ENCODE measurements at places on chromosomes 6 and 20. TPM values are rescaled to one million over a fixed set of nuclear protein-coding genes. Genes with fewer than 3 reads are reported as not detected.

GRCh38 chr6:42726485-42727086 lies 4.2 kb upstream of the PRPH2 start:
- peak; percentile 80 for DNase-seq

The TGM3 gene
- total RNA-seq: 0.11 TPM

GRCh38 chr6:23659125-23659524 lies 466.9 kb upstream of the NRSN1 start:
- no peak for DNase-seq

DNA sequence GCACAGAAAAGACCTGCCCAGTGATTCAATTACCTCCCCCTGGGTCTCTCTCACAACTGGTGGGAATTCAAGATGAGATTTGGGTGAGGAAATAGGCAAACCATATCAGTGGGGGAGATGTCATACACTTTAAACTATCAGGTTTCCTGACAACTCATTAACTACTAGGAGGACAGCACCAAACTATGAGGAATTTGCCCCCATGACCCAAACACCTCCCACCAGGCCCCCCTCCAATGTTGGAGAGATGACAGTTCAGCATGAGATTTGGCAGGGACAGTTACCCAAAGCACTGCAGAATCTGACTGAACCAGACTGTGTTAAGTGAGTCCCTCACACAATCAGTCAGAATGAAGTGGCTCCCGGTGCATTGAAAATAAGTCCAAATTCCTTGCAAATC lies 148.0 kb downstream of the TTLL2 start:
- DNase-seq: no peak

GRCh38 chr20:62238569-62239277 lies 402 bp downstream of the OSBPL2 start:
- DNase-seq: no peak

- no peak for DNase-seq
These were observed 5.8 kb upstream of the TBXT start for GRCh38 chr6:166173281-166173951.

GRCh38 chr20:23370873-23371272 lies 8.9 kb downstream of the GZF1 start:
- DNase-seq: no peak

The WDR27 gene
- 14.4 TPM for total RNA-seq

DNA sequence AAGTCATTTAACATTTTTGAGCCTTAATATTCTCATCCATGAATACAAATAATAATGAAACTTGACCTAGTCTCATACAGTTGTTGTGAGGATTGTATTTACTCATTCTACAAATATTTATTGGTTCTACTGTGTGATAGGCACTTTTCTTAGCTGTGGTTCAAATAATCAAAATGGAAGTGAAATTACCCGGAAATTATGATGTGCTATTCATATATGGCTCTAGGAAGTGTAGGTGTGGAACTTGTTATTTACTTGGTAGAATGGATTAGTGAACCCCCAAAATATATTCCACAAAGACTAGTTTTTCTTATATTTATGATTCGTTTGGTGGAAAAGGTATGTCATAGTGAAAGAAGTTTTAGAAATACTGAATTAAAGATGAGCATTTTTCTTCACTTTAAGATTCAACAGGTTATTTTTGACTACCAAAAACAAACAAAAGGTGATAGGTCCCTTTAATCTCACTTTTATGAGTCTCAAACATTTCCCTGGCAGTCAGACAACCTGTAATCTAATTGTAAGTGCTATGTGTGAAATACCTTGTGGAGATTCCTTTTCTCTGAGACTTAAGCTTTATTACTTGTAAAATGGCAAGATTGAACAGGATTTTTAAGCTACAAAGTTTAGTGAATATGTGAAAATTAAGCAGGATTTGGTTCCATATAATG lies 77.8 kb downstream of the STXBP5 start:
- DNase-seq: no peak

- DNase-seq: no peak
These were observed 24.6 kb downstream of the C6orf132 start for GRCh38 chr6:42117843-42118161.

GRCh38 chr6:108945681-108946159 lies 97.5 kb downstream of the ARMC2 start:
- peak; percentile 88 for DNase-seq

DNA sequence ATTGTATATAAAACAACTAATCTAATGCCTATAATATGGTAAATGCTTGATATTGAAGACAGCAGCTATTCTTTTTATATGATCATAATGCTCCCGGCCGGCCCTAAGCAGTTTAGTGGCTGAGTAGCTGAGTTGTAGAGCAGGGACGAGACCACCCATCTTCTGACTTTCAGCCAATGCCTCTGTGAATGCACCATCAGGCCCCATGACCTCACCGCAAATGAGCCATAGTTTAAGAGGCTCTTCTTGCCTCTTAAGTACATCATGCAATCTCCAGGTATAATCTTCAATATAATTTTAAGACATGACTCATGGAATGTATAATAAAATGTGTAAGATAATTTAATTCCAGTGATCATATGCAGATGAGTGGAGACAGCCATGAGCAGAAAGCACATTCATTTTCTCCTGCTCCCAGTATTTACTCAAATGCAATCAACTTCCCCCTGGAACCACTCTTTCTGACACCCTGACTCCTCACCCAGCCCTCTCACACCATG lies 78.9 kb upstream of the SNX9 start:
- no peak for DNase-seq

The BMP7 gene
- total RNA-seq: not detected

DNA sequence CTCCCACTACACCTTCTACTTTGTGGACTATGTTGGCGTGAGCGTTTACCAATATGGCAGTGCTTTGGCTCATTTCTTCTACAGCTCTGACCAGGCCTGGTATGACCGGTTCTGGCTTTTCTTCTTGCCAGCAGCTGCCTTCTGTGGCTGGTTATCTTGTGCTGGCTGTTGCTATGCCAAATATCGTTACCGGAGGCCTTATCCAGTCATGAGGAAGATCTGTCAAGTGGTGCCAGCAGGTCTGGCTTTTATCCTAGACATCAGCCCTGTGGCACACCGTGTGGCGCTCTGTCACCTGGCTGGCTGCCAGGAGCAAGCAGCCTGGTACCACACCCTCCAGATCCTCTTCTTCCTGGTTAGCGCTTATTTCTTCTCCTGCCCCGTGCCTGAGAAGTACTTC lies 16.5 kb upstream of the EFHC1 start:
- DNase-seq: no peak

DNA sequence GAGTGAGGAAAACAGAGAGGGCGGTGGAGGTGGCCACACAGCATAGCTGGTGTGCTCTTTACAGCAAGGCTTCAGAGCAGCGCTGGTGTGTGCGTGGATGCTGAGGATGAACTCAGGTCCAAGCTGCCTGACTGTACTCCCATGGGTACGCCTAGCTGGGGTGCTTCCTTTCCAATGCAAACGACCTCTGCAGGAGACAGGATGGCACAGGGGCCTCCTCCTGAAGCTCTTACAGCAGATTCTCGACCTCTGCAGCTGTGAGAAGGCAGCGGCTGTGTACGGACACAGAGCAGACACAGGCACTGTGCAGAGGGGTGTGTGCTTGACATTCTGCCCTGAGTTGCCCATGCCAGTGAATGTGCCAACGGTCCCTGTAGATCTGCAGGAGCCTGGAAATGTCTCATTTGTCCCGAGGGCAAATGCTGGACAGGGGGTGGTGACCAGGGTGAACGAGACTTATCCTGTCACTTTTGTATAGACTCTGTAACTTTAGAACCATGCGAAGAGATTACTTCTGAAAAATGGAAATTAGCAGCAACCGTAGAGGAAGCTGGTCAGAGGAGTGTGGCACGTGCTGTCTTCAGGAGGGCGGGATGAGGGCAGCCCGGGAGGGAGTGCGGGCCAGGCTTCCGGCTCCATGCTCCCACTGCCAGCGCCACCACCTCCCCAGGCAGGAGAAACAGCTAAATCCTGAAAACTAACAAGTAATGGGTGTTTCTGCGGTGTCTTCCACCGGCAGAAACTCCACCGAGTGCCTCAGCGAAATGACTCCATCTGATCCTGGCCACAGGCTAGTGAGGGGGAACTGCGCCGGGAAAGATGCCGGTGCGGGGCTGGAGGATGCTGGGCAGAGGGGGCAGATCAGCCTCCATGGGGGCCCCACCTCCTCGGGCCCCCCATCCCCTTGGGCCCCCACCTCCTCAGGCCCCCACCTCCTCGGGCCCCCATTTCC lies 120.9 kb upstream of the RPS6KA2 start:
- DNase-seq: no peak

The CAGE1 gene
- not detected for total RNA-seq

The GTPBP2 gene
- total RNA-seq: 34.6 TPM

DNA sequence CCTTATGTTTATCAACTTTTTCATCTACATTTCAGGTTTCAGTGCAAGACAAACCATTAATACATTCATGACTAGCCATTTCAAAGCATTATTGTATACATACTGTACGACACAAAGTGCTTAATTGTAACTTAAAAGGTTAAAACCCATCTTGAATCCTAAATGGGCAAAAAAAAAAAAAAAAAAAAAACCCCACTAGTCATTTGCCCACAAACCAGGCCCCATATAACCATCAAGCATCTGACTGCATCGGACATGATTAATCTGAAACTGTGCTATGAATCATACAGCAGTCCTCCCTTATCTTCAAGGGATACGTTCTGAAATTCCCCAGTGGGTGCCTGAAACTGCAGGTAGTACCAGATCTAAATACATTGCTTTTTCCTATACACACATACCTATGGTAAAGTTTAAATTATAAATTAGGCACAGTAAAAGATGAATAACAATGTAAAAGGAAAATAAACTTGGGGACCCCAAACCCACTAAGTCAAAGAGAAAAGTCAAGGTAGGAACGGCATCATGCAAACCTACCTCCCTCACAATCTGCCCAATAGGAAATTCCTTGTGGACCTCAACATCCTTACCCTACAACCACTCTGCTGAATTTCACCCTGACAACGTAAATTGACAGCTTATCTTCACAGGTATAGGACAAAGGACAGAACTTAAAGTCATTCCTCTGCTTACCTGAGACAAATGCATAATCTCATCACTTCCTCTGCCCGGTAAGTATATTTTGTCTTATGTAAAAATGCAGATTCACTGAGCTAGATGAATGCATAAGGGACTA lies 14.3 kb downstream of the B4GALT5 start:
- DNase-seq: no peak

The HLA-DRB5 gene
- total RNA-seq: 6.5 TPM

- no peak for DNase-seq
These were observed 8.7 kb downstream of the NUDT3 start for GRCh38 chr6:34383656-34384320.

- no peak for DNase-seq
These were observed 223.2 kb downstream of the PRL start for GRCh38 chr6:22073516-22074198.

- no peak for DNase-seq
These were observed 124.6 kb downstream of the SLC23A2 start for GRCh38 chr20:4876731-4877130.

The SEL1L2 gene
- 1.5 TPM for total RNA-seq

The TCF15 gene
- total RNA-seq: 5.1 TPM

GRCh38 chr6:161279677-161280415 lies 6.0 kb upstream of the AGPAT4 start:
- no peak for DNase-seq

The FUT9 gene
- total RNA-seq: not detected

DNA sequence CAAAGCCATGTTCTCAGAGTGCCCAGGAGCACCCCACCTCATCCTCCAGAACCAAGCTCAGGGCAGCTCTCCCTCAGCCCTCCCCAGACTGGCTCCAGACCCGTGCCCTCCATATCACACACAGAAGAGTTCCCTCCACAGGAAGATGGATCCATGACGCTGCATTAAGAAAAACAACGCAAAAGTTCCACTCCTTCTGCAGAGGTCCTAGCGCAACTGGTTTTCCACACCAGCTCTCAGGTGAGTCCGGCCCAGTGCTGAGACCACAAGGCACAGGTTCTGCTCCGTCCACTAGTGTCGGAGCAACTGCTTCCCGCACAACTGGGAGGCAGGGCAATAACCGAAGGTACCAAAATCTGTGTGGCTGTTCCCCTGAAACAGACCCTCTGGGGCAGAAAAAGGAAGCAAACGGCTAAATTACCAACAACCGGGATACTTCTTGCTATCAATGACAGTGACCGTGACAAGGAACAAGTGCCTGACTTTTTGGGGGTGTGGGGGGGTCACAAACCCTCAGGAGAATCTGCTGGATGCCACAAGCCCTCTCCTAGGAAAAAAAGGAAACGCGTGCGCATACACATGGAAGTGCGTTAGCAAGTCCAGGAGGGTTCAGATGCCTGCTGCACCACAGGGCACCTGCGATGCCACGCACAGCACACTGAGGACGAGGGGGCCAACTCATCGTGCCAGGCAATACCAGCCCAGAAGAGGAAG lies 49.2 kb downstream of the MYH7B start:
- peak; percentile 8 for DNase-seq

DNA sequence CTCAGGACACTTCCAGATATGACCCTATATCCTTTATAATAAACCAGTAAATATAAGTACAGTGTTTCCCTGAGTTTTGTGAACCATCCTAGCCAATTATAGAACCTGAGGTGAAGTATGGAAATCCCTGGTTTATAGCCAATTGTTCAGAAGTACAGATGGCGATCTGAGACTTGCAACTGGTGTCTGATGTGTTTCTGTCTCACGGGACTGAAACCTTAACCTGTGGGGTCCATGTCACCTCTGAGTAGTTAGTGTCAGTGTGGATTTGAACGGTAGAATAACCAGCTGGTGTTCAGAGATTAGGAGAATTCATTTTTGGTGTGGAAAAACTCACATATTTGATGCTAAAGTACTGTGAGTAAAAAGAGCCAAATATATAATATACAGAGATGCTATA lies 606.6 kb downstream of the MAFB start:
- no peak for DNase-seq

DNA sequence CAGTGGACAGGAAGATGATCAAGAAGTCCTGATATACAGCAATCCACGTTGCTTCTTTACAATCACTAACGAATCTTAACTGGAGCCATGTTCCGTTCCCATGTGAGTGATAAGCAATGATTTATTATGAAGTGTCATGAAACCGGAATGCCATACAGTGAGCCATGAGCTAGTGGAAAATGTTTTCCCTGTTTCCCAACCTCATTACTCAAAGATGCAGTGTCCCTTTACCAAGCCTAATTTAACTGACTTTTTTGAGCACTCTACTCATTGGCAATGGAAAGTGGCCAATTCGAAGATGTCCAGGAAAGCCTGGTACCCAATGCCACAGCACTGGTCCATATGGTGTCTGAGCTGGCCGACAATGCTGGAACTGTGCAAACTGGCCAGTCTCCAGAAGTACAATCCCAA lies 148.3 kb downstream of the ZNF217 start:
- DNase-seq: no peak

- DNase-seq: no peak
These were observed 5.1 kb upstream of the SNAP25 start for GRCh38 chr20:10213526-10213925.

DNA sequence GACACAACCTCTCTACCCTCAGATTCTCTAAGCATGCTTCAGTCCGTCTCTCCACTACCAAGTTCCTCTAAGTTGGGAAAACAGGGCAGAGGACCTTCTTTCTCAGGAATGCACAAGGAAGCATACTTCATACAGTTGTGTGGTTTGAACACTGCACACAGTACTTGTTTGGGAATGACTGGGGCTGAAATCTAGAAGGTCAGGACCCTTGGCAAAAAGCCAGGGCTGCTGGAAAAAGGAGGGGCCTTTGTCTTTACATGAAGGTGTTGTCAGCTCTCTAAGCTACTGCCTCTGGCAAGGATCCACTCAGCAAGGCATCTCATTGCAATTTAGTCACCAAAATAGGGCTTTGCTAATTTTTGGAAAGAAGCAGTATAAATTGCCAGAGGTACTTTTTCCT lies 20.7 kb upstream of the HEY2 start:
- no peak for DNase-seq

The TPD52L1 gene
- 106 TPM for total RNA-seq

- DNase-seq: no peak
These were observed at the start of gene C6orf141 for GRCh38 chr6:49550492-49551077. Gene C6orf141 (plus strand): TSS chr6:49550668. CDS start chr6:49550793, 125 bp downstream.
